CD4-positive, alpha-beta T cell treated with Interleukin-1 beta for 1 hour (primary cell): ENCODE measurements at places on chromosomes 12 and 14.

DNA sequence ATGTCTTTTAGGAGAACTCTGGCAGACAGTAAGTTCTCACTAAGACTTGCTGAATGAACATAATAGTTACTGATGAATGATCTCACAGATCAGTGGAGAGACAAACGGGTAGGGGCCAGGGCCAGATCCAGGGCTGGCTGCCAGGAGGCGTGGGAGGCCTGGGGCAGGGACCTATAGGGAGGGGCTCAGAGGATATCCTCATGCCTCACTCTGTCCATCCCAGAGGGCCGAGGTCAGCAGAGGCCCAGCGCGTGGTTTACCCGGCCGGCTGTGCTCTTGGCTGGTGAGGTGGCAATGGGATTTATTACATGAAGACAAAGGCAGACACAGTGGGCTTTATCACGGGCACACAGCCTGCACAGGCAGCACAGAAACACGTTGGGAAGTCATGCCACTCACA lies 85.4 kb downstream of the CHGA start:
- DNase-seq: no peak

GRCh38 chr12:101064721-101065120 lies 145.3 kb downstream of the SLC5A8 start:
- DNase-seq: no peak

DNA sequence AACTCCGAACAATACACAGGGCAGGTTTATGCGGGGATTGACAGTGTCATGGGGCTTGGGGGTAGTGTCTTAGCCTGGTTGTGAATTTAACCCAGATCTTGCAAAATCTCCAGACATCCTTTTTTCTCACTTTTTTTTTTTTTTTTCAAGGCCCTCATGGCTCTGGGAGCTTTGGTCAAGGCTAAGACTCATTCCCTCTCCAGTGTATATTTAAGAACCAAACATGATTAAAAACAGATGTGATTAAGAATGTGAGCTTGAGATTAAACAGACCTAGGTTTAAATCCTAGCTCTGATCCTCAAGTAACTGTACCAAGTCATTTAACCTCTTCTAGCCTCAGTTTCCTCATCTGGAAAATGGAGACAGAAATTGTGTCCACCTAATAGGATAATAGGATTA lies 151.7 kb upstream of the FUT8 start:
- DNase-seq: no peak

DNA sequence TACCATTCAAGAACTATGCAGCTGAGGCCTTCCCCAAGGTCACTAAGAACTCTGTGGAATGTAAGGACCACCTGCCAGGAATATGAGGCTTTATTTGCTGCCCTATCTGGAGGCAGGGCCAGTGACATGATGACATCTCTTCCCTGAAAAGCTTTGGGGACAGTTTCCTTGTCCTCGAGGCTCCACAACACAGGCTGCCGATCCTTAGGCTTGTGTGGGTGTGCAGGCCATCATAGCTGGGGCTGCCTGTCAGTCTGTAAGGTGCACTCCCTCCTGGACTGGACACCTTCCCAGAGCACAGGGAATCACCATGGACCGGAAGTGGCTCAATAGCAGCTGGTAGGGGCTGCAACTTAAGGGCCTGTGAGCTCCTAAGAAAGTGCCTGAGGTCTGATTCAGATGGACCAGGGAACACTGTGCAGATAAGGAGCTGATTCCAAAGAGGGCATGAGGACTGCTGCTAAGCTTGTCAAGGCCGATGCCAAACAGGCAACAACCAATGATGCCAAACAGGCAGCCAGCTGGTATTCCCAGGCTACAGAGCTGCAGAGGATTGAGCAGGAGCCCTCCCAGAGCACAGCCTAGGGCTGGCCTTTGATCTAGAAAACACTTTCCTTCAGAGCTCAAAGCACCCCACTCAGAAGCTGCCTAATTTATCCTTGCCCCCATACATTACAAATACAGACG lies 84.3 kb downstream of the CRACR2A start:
- DNase-seq: no peak

DNA sequence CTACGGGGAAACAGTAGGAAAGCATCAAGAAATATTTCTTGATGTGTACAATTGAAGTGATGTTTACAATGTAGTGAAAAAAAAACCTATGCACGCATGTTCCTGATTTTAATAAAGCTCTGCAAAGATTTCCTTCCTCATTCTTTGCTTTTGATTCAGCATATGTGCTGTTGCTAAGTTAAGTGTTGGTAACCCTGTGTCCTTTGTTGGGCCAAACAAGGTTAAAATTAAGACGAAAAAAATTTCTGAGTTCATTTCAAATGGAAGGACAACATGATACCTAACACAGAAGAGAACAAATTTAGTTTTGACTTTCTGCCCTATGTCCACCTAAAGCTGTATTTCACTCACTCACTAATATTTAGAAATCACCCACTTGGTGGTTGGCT lies 62.8 kb downstream of the PPP2R5C start:
- DNase-seq: no peak

GRCh38 chr12:9673404-9674225 lies 4.1 kb downstream of the CLEC2D start:
- peak; percentile 40 for DNase-seq

DNA sequence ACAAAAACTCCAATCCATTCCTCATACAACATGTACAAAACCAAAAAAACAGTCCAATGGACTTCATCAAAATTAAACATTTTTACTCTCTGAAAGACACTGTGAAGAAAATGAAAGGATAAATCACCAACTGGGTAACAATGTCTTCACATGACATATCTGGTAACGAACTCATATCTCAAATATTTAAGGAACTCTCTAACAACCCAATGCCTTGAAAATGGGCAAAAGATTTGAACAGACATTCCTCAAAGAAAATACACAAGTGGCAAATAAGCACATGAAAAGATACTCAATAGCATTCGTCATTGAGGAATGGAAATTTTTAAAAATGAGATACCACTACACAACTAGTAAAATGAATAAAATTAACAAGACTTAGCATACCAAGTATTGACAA lies 198.7 kb upstream of the RASSF8 start:
- DNase-seq: no peak
